Spinal cord (tissue), 10 donors: ENCODE measurements at places on chromosomes 7 and 10. TPM values are rescaled to one million over a fixed set of nuclear protein-coding genes. Genes with fewer than 3 reads are reported as not detected.

HOXA9 gene
- 20.4 TPM for total RNA-seq

VWDE gene
- 4.9 TPM for total RNA-seq

PIK3CG gene
- total RNA-seq: 3.4 TPM

INHBA gene
- total RNA-seq: 2.9 TPM

PNLIP gene
- 0.11 TPM for total RNA-seq

CPN1 gene
- total RNA-seq: 0.69 TPM

PON3 gene
- total RNA-seq: 3.5 TPM

ARHGAP21 gene
- 161 TPM for total RNA-seq

EN2 gene
- not detected for total RNA-seq

ASB15 gene
- not detected for total RNA-seq

CCDC146 gene
- 19.6 TPM for total RNA-seq
